ENCODE measurements at places on chromosomes 12 and 14. TPM values are rescaled to one million over a fixed set of nuclear protein-coding genes. Genes with fewer than 3 reads are reported as not detected.
A peak's percentile ranks its signal among the peaks of the same experiment; 100 is the strongest.

DNA sequence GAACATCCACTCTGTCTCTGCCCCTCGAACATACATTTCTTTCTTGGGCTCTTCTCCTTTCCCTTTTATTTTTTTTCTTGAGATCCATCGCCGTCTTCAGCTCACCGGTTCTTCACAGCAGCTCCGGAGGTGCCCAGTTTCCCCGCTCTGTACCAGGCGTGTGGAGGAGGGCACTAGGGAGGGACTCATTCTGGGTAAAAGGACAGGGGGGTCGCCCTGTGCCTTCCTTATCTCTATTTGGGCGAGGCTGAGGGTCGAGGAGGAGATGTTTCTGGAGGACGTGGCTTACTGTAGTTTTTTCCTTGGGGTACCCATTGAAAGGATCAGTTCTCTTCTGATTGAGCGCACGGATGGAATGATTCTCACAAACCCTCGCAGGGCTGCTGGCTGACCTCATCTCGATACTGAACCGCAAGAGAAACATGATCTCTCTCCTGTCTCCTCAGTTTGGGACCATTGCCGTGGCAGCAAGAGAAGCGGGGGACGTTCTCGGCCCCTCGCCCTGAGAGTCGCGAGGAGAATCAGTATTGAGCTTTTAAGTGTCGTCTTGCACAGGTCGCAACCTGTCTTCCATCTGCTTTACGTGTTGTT, 386 bp downstream of the LIN52 start:
- DNase-seq = no peak
- H3K27ac ChIP-seq = peak overlapping the region; percentile 84
- H3K36me3 ChIP-seq = no peaks in the 10 kb centered on the region

Gene TSHR
- not detected for total RNA-seq

GRCh38 chr12:20985399-20985798, 145.6 kb upstream of the SLCO1B1 start:
- no peak overlapping the region for H3K27ac ChIP-seq
- no peak for DNase-seq
- no peaks in the 10 kb centered on the region for H3K36me3 ChIP-seq

DNA sequence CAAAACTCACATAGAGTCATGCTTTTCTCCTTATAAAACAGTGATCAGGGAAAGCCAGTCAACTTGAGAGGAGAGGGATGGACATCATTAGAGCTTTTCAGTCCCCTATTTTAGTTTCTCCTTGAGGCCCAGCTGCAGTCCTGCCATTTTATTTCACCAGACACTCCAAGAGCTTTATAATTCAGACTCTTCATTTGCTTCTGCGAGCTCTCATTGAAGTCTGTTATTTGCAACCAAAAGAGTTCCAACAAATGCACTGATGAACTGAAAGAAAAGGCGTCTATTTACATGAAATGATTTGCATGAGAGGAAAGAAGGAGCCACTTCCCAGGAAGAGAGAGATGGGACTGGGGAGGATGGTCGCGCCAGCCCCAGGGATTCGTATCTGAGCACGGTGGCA, 86.8 kb downstream of the NDUFA12 start:
- DNase-seq = no peak
- no peak overlapping the region for H3K27ac ChIP-seq
- H3K36me3 ChIP-seq = no peaks in the 10 kb centered on the region
- no peak overlapping the region for H3K4me3 ChIP-seq
- H3K4me1 ChIP-seq = no peaks in the 10 kb centered on the region

Gene TMEM52B
- total RNA-seq = not detected

Gene IQSEC3
- 0.67 TPM for total RNA-seq

- no peak overlapping the region for H3K27ac ChIP-seq
- no peak for DNase-seq
- H3K4me3 ChIP-seq = no peak overlapping the region
- no peaks in the 10 kb centered on the region for H3K4me1 ChIP-seq
Observed at GRCh38 chr12:51531284-51531977, 59.6 kb upstream of the SCN8A start.

DNA sequence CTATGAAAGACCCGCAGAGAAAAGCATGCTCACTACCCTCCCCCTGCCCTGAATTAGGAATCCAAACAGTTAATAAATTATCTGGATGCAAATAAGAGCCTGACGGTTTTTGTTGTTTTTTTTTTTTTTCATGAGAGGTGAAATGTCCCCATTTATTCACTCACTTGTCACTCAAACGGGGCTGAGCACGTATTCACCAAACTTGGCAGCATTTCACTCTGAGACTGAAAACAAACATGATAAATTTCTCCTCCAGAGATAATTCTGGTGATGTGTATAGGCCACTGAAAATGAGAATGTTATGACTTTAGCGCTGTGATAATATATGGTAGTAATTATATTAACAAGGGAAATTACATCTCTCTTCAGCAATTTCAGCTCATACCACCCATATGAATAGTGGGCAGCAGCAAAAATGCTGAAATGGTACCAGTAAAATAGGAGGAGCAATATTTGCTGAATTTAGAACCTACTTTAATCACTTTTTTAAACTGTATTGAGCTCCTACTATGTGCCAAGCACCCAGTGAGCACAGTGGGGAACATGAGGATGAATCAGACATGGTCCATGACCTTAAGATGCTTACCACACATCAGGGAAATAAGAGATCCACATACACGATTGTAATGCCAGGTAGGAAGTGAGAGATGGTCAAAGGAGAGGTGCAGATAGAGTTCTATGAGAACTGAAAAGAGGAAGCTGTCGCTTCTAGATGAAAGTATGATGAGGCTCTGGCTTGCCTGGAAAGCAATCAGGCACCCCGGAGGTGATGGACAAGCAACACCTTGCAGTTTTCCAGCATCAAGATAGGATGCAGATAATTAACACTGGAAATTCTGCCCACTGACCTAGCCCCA, 286.5 kb upstream of the TMPO start:
- H3K27ac ChIP-seq = no peak overlapping the region
- H3K4me3 ChIP-seq = no peak overlapping the region
- H3K36me3 ChIP-seq = no peaks in the 10 kb centered on the region

Gene KLHL42
- 11.4 TPM for total RNA-seq

DNA sequence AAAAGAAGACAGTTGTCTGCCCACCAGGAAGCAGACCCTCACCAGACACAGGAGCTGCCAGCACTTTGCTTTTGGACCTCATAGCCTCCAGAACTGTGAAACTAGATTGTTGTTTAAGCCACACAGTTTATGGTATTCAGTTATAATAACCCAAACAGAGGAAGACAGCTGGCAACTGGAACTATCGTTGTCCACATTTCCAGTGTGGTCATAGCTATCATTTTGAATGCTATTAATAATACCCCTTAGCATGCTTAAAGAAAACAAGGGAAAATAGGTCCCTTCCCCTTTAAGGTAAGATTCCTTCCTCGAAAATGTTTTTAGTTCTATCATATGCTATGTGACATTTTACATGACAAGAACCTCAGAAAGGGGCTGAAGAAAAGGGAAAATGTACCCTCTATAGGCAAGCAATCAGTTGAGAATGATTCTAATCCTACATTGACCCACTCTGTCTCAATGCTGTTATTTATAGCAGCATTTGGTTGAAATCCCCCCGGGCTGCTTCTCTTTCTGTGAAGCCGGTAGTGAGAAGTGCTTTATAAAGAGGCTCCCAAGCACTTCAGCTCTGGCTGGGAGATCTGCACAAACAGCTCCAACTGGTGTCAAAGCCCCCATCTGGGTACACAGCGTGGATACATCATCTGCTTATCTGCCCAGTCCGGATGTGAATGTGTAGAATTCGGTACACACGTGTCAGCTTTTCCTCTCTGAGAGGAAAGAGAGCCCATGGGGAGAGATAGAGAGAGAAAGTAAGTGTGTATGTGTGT, 221.2 kb upstream of the FLRT2 start:
- no peaks in the 10 kb centered on the region for H3K27me3 ChIP-seq
- H3K36me3 ChIP-seq = no peaks in the 10 kb centered on the region
- H3K4me1 ChIP-seq = no peaks in the 10 kb centered on the region
- no peak overlapping the region for H3K4me3 ChIP-seq
- no peak for DNase-seq

- no peaks in the 10 kb centered on the region for H3K36me3 ChIP-seq
- no peak overlapping the region for H3K4me3 ChIP-seq
- no peak for DNase-seq
Observed at GRCh38 chr12:45973526-45973925, 16.8 kb downstream of the SCAF11 start.

Gene POTEG
- not detected for total RNA-seq

- H3K27ac ChIP-seq = peak overlapping the region; percentile 36
- H3K4me3 ChIP-seq = no peak overlapping the region
- peaks cover 74% of the 10 kb centered on the region for H3K36me3 ChIP-seq
- no peaks in the 10 kb centered on the region for H3K4me1 ChIP-seq
- peak; percentile 63 for DNase-seq
Observed at GRCh38 chr12:2613326-2614073, 181.3 kb upstream of the FKBP4 start.

- H3K27ac ChIP-seq = no peak overlapping the region
- H3K4me1 ChIP-seq = no peaks in the 10 kb centered on the region
- H3K4me3 ChIP-seq = no peak overlapping the region
- no peak for DNase-seq
- H3K36me3 ChIP-seq = no peaks in the 10 kb centered on the region
Observed at GRCh38 chr12:43428088-43428600, 123.9 kb downstream of the ADAMTS20 start.

Gene PKP2
- total RNA-seq = 271 TPM

Gene PXMP2
- 65.7 TPM for total RNA-seq

DNA sequence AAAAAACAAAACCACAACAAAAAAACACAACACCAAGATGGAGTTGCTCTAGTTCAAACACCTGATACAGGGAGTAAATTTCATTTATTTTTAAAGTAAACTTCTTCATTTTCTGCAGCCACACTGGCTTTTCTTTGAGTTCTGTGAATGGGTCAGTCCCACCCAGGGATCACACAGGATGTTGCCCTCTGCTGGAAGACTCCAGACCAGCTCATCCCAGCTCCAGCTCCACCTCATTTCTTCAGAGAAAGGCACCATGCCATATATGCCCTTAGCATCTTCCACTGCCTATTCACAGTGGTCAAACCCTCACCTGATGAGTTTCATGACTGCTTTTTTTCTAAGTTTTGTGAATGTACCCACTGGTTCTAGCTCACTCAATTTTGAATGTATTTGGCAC, 8.0 kb downstream of the GLIPR1 start:
- H3K36me3 ChIP-seq = no peaks in the 10 kb centered on the region
- no peak overlapping the region for H3K4me3 ChIP-seq
- DNase-seq = no peak
- H3K27me3 ChIP-seq = no peaks in the 10 kb centered on the region
- no peaks in the 10 kb centered on the region for H3K4me1 ChIP-seq
- H3K27ac ChIP-seq = no peak overlapping the region

DNA sequence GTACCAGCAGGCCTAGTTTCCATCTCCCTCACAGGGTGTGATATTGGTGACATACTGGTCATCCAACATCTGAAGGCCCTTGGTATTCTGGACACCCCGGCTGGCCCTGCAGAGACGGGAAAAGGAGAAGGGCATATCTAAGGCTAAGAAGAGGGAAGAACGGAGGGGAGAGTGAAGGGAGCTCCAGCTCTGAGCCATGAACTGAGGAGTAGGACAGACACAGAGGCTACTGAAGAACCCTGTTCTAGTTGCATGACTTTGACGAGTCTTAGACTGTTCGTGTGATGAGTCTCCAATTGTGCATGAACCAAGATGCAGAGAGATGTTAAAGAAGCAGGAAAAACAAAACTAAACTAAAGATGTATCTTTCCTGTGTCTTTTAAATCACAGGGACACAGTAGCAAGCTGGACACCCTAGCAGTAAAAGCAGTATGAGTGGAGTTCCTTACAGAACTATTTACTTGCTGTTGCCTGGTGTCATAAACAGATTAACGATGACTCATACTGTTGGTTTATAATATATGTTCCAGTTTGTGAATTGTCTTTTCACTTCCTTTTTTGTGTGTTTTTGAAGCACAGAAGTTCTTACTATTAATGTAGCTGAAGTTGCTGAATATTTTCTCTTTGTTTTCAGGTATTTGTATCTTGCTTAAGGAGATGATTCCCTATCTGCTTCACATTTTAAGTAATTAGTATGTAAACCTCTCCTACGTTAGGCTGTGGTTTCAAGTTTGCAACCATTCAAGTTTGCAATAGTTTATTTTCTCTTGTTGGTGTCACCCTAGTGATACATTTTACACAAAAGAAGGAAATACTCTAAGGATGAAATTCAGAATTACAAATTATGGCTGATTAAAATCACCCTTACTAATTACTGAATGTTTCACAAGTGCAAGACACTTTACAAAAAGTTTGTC, 15.7 kb downstream of the FAR2 start:
- no peak for DNase-seq
- peaks cover 15% of the 10 kb centered on the region for H3K4me1 ChIP-seq
- H3K27ac ChIP-seq = peak overlapping the region; percentile 13
- H3K4me3 ChIP-seq = no peak overlapping the region

DNA sequence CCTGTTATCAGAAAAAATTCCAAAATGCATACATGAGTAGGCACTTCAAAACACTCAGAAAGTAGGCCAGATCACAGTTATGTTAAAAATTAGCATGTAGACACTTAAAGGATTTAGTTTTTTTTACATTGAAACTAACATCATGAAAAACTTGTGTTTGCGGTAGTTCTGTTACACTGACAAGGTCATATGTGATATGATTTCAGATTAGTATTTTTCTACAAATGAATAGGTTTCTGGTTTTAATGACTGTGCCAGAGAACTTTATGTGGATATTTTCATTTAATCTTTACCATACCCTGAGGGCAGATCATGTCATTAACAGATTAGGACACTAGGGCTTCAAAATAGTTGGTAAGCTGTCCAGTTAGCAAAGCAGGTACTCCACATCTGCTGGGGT, 20.7 kb downstream of the YARS2 start:
- H3K27me3 ChIP-seq = no peaks in the 10 kb centered on the region
- no peak for DNase-seq
- H3K4me3 ChIP-seq = no peak overlapping the region
- no peak overlapping the region for H3K27ac ChIP-seq
- H3K4me1 ChIP-seq = no peaks in the 10 kb centered on the region

Gene DCAF5
- 38.8 TPM for total RNA-seq

DNA sequence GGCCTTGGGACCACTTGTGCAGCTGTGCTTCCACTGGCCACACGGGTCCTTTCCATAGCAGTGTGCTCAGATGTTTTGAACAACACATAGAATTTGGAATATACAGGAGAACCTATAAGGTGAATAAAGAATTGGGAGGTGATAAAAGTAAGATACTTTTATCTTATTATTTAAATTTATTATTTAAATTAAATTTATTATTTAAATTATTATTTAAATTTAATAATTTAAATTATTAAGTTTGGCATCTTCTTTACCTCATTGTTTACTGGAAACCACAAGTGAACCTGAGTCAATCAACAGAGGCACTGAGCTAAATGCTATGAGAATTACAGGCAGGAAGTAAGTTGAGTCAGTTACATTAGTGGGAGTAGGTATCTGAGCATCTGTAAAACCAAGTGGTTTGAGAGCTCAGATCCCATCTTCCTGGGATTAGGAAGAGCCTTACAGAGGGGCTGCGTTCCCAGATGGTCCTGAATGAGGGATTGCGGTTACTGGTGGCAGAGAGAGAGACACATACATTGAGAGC, 103.1 kb downstream of the ESR2 start:
- no peak overlapping the region for H3K27ac ChIP-seq
- peaks cover 21% of the 10 kb centered on the region for H3K36me3 ChIP-seq
- H3K4me3 ChIP-seq = no peak overlapping the region
- DNase-seq = no peak

Measured in right atrium auricular region (tissue), 2 donors.